ENCODE measurements at places on chromosomes 6 and 20.

- DNase-seq, result no peak
Observed at GRCh38 chr20:36859700-36860330, 16.1 kb upstream of the TLDC2 start.

GRCh38 chr6:18268066-18268465 lies 3.7 kb upstream of the DEK start:
- DNase-seq, result no peak

DNA sequence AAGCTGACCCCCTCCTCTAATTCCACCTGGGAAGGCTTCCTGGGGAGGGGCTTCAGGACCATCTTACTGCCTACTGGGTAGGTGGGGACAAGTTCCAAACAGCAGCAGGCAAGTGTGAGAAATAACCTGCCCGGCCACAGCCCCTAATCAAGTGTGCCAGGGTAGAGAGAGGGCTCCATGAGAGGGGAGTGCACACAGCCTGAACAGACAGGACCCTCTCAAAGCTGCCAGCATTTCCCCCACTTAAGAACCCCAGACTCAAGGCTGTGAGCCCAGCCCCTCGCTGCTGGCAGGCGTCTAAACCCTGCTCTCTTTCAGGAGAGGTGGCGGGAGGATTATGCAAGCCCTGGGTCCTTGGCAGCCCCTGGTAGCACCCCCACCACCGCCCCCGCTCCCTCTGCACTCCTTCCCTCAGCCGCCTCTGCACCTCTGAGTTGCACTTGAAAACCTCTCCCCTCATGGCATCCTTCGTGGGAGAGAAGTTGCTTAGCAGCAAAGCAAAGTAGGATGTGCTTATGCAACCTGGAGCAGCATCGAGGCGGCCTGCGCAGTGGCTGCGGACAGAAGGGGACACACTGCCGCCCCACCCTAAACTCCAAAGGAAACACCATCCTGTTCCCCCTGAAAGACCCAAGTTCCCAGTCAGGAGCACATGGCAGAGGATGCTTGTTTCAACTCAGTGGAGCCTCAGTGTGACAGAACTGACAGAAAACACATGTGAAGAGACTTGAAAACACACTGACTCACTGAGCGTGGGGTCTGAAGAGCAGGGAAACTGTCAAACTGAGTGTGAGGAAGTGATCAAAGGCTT lies 10.5 kb downstream of the DDRGK1 start:
- no peak for DNase-seq

DNA sequence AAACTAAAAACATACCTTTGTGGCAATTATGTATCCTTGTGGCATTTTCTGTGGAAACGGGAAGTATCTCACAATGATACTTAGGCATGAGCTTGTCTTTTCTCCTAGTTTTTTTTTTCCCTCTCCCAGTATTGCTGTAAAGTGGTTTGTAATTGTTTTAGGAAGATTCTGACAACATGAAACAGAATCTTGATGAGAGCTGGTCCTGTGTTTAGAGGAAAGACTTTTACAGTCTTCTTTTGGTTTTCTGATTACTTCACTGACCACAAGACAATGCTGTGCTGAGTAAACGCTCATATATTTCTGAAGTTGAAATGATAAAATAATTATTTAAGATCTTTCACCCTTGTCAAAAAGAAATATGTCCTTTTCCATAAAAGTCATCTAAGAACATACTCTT lies 201.2 kb downstream of the FOXC1 start:
- DNase-seq, result no peak

DNA sequence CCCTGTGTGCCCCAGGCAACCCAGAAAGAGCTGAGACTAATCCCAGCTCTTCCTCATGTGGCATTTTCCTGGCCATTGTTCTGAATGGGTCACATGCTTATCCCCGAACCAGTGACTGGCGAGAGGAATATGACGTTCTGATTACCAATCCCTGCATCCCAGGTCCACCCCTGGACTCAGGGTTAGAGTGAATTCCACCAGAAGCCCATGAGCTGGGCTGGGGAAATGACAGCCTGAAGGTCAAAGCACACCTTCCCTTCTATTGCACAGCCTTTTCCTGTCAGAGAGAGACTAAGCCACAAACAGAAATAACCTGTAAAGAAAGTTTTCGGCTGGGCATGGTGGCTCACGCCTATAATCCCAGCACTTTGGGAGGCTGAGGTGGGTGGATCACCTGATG lies 70.9 kb downstream of the ZNF217 start:
- DNase-seq, result no peak

DNA sequence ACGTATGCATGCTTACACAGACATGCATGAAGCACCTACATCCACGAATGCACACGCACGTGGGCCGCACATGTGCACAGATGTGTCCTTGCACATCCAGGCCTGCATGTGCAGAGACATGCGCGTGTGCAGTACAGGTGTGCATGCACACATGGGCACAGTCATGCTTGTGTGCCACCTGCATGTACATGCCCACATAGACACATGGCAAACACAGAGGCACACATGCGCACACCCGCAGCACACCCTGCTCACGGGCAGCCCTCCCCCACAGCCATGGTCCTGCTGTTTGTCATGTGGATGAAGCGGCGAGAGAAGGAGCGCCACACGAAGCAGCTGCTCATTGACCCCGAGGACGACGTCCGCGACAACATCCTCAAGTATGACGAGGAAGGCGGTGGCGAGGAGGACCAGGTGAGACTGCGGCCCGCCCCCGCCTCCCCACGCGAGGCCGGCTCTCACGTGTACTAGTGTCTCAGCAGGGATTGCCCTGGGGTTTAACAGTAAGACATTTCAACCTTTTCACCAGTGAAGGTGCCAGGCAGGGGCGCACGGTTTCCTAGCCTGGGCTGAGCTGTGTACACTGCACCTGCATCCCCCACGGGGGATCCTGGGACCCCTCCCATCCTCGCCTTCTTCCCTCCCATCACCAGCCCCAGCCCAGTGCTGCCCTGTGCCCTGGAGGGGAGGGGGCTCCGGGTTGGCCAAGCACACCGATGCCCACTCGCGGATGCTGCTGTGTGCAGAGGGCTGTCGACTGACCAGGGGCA lies 132.8 kb downstream of the TAF4 start:
- no peak for DNase-seq

DNA sequence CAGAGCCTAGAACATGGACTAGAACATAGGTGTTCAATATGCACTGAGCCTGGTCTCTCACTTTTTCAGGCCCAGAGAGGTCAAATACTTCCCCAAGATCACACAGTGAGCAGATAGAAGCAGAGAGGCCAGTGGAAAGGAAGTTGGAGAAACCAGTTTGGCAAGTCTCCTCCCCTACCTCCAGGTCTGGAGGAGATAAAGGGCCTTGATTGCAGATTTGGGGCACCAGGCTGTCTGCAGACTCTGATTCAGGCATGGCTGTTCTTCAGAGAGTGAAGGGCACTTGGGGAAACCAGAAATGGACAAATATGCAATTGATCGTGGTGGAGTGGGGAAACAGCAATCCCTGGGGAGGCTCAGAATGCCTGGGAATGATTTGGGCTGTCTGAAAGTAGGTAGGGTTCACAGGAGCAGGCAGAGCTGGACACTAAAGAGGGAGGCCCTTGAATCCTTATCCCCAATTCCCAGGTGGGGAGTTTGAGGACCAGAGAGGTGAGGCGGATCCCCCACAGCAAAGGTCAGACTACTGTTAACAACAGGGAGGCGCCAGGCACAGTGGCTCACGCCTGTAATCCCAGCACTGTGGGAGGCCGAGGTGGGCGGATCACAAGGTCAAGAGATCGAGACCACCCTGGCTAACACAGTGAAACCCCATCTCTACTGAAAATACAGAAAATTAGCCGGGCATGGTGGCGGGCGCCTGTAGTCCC lies 2.3 kb downstream of the PEDS1 start:
- DNase-seq, result no peak

- no peak for DNase-seq
Observed at GRCh38 chr20:21183722-21184121, 57.8 kb downstream of the KIZ start.

DNA sequence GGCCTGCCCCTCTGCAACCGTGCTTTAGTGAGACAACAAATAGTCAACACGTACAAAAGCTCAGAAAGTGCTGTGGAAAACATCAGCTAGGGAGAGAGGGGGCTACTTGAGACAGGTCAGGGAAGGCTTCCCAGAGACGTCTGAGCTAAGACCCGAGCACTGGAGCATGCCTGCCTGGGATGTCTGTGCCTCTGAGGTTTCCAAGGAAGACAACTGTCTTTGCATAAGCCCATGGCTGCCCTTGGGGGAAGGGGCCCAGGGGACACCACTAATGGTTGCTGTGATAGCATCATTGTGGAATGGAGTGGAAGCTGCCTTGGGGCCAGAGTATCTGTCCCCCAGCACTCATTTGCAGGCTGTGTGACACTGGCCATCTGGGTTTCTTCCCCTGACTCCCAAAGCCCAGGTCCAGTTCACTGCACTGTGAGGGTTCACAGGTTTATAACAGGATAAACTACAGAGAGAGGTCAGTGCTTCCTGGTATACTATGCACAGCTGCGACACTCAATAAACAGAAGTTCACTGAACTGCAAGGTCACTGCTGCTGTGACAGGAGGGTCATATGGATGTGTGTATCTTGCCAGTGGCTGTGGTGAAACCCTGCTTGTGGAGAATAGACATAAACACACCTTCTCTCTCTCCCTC lies 1.5 kb upstream of the ARFGEF2 start:
- DNase-seq, result peak; percentile 62

- DNase-seq, result peak; percentile 50
Observed at GRCh38 chr20:5215672-5216304, 89.0 kb downstream of the CDS2 start.

- DNase-seq, result no peak
Observed at GRCh38 chr20:47583551-47583950, 81.9 kb downstream of the NCOA3 start.

GRCh38 chr6:158411998-158412397 lies 99.7 kb downstream of the TULP4 start:
- no peak for DNase-seq

DNA sequence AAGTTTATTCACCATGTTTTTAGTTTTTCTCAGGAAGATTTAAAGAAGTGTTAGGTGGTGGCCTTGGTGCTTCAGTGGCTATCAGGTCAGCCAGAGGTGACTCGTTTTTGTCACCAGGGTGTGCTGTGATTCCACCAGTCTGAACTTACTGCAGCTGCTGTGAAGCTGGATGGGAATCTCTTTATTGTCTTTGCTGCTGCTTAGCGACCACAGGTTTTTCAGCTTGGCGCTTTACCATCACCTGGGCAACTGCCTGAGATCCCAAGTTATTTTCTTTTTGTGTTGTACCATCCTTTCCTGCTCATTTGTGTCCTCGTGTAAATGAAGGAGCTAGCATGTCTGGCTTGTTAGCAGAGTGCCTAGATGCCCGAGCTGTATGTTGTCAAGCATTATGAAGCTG lies 146.9 kb downstream of the MACROD2 start:
- no peak for DNase-seq

DNA sequence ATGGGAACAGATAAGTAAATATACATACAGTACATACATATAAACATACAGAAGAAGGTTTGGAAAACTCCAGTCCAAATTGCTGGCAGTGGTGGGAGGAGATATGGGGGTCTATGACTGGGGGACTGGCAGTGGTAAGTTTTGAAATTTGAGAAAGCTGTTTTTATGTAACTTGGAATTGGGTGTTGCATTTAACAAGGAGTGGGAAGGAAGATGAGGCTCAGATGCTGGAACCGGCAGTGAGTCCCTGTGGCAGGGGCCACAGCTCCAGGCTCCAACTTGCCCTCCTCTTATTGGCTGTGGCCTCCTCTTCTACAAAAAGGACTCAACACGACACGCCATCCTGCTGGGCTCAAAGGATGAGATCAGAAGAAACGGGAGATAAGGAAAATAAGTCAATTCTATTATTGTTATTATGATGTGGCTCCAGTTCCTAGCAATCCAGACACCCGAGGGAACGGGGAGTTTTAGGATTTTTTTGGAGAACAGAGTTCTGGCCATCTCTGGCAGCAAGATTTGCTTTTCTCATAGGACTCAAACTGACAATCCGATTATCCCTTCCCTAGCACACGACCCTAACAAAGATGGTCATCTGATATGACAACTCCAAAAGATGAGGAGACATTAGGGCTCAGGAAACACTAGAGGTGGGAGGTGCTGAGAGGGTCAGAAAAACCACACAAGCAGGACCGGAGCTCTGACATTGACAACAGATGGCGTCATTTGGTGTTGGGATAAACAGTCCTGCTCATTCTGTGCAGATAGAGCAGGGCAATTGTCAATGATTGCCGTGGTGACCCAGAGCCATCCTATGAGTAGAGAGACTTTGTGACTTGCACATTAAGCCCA lies 6.0 kb upstream of the TGM2 start:
- DNase-seq, result no peak

DNA sequence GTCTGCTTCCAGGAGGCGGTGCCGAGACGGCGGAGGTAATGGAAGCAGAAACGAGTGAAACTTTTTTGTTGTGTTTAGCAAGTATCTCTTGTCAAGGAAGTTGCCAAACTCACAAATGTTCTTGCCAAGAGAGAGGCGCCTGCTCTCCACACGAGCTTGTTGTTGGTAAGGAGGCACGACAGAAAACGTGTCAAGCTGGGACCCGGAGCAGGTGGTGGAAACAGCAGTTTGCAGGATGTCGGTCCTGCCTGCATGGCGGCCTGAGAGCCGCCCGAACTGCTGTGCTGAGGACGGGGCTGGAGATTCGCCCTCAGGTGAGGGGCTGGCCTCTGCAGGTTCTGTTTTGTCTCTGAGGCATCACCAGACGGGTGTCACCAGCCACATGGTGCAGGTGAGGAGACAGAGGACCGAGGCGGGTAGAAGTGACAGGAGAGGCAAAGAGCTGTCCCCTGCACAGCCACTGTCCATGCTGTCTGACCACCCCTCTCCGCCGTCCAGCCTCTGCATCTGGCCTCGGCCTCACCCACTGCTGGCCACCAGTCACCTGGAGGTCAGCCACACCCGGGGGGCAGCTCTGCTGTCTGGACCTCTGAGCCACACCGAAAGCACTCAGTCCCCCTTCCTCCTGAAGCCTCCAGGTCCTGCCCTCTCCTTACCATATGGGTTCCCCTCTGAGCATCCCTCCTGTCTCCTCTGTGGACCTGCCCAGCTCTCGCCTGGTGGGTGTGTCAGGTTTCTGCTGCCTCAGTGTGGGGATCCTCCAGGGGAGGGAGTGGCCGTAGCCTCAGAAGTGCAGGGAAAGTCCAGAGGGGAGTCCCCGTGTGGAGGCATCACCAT lies 261.5 kb downstream of the TAF4 start:
- no peak for DNase-seq
